HFFc6 (cell line): ENCODE measurements at places on chromosomes 6 and 20. TPM values are rescaled to one million over a fixed set of nuclear protein-coding genes. Genes with fewer than 3 reads are reported as not detected.

DNA sequence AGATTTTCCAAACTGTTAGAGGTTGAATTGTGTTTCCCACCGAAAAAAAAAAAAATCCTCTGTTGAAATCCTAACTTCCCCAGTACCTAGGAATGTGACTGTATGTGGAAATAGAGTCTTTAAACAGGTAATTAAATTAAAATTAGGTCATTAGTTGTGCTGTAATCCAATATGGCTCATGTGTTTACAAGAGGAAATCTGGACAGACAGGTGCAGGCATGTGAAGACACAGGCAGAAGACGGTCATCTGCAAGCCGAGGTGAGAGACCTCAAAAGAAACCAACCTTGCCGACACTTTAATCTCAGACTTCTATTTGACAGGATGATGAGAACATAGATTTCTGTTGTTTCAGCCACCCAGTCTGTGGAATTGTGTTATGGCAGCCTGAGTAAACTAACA, 28.6 kb upstream of the EZR start:
- peaks cover 21% of the 10 kb centered on the region for H3K4me1 ChIP-seq
- H3K27ac ChIP-seq, result no peak overlapping the region
- H3K4me3 ChIP-seq, result no peak overlapping the region

GRCh38 chr6:91976797-91977196, 1389.9 kb upstream of the MAP3K7 start:
- H3K27ac ChIP-seq, result no peak overlapping the region
- H3K4me1 ChIP-seq, result no peaks in the 10 kb centered on the region

- no peaks in the 10 kb centered on the region for H3K36me3 ChIP-seq
- H3K27ac ChIP-seq, result no peak overlapping the region
- no peak for DNase-seq
- no peaks in the 10 kb centered on the region for H3K4me1 ChIP-seq
These were observed 141.5 kb upstream of the AGPAT4 start for GRCh38 chr6:161415302-161415855.

DNA sequence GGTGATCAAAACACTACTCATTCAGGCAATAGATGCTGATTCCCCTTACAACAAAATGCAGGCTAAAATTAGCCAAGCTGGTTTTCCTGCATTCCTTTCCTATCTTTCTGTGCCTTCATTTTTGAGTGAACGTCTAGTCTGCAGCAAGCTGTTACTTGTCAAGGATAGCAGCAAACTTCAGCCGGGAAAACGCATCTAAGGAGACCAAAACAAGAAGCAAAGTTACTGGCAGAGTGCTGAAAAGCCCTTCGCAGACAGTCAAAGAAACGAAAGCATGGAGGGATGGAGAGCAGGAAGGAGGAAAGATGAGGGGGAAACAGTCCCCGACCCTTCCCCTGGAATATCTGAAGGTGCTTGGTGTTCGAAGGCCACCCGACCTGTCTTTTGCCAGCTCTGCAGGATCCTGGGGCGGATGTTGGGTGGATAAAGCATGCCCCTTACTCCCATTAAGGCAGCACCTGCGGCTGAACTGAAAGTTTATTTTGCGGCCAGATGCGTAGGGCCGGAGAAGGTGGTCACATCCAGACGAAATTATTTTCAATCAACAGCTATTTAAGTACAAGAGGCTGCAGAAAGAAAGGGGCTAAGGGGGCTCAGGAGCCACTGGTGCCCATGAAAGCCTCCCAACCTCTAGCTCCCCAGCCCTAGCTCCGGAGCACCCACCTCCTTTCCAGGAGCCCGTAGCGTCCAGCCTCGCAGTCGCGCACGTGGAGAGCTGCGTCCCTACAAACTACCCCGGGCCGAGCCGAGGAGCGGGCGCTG, 538 bp downstream of the FERMT1 start:
- peak overlapping the region; percentile 73 for H3K27ac ChIP-seq
- peaks cover 20% of the 10 kb centered on the region for H3K4me1 ChIP-seq
- peaks cover 2% of the 10 kb centered on the region for H3K27me3 ChIP-seq
- H3K36me3 ChIP-seq, result peaks cover 14% of the 10 kb centered on the region
- peak overlapping the region; percentile 88 for H3K4me3 ChIP-seq
- peak; percentile 28 for DNase-seq

- peaks cover 2% of the 10 kb centered on the region for H3K27me3 ChIP-seq
- peaks cover 5% of the 10 kb centered on the region; the same call in 1 of the 2 replicates for H3K36me3 ChIP-seq
- H3K4me1 ChIP-seq, result peaks cover 18% of the 10 kb centered on the region
- peak; percentile 4 for DNase-seq
- peak overlapping the region; percentile 74 for H3K27ac ChIP-seq
These were observed 1.0 kb upstream of the E2F3 start for GRCh38 chr6:20400456-20401204.

- no peaks in the 10 kb centered on the region for H3K27me3 ChIP-seq
- peaks cover 94% of the 10 kb centered on the region for H3K4me1 ChIP-seq
- peak overlapping the region; percentile 75 for H3K4me3 ChIP-seq
These were observed 32.3 kb upstream of the SCUBE3 start for GRCh38 chr6:35181308-35181932.

- peaks cover 69% of the 10 kb centered on the region for H3K27me3 ChIP-seq
- peaks cover 9% of the 10 kb centered on the region for H3K4me1 ChIP-seq
- no peaks in the 10 kb centered on the region for H3K36me3 ChIP-seq
These were observed 43.7 kb upstream of the PMEPA1 start for GRCh38 chr20:57753332-57754164.

The LINC00237 gene
- not detected in 2 replicates for total RNA-seq

The PACSIN1 gene
- total RNA-seq, result not detected in 3 replicates

The GSTA3 gene
- total RNA-seq, result not detected in 3 replicates

The NKX2-2 gene
- 0.63 TPM in 1 of 3 replicates, not detected in the others for total RNA-seq
